ENCODE measurements at places on chromosomes 12 and 14.

- DNase-seq = peak; percentile 52
Measured at GRCh38 chr12:54596526-54596946, 8.1 kb upstream of the PPP1R1A start.

- no peak for DNase-seq
Measured at GRCh38 chr14:69045857-69046475, 66.9 kb upstream of the ACTN1 start.

DNA sequence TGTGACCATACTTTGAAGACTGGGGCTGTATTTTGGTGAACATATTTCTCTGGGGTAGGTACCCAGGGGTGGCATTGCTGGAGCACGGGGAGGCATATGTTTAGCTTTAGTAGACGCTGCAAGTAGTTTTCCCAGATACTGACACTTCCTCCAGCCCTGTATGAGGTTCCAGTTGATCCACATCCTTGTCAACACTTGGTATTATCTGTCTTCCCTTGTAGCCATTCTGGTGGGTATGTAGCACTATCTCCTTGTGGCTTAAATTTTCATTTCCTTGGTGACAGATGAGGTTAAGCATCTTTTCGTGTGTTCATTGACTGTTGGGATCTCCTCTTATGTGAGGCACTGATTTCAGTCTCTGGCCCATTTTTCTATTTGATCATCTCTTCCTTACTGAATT is 179.1 kb downstream of the PHETA1 start:
- no peak for DNase-seq

- no peak for DNase-seq
Measured at GRCh38 chr14:93811676-93812075, 23.4 kb upstream of the PRIMA1 start.

DNA sequence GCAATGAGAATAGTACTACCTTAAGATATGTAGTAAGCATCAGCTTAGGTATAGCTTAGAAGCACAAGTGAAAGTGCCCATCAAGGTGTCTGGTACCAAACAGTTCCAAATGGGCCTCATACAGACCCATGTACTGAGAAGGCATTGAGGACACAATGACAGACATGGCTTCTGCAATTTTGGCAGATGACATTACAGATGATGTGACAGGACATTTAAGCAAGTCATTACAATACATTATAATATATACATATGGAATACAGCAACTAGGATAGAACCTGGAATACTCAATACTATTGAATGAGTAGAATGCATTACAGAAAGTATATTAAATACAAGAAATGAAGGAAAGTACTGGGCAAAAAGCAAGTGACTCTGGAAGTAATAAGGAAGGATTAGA is 256.4 kb downstream of the GXYLT1 start:
- DNase-seq = no peak

GRCh38 chr14:66944872-66945271 is 244.4 kb upstream of the GARIN2 start:
- peak; percentile 11 for DNase-seq

DNA sequence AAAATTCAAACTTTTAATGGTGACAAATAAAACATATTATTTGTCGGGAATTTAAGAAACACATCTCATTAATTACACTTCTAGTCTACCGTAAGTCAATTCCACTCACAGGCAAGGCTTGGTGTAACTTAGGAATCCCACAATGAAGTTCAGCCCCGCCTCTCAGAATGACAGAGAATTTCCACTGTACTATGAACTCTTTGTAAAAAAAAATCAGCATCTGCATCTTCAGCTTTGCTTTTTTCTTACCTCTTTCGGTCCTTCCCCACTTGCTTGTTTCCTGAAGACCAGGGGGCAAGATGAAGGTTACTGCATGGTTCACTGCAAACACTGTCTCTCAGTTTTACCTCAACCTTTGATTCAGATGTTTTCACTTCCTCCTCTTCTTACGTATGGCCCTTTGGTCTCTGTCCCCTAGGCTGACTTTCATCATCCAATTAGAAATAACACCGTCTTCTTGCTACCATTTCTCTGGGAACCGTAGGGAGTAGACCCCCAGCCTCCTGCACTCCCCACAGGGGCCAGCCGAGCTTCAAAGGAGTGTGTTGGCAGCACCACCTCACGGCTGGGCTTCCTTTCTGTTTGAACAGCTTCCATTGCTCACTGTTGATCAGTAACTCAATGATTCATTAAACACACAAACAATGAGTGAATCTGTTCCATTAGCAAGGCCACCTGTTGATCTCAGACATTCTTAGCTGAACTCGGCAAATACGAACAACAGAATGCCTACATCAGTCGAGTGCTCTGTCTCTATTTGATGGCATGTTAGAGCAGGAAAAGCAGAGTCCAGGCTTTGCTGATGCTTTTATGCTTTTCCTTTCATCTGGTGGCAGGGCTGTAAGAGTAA is 343.0 kb downstream of the BMP4 start:
- DNase-seq = no peak

DNA sequence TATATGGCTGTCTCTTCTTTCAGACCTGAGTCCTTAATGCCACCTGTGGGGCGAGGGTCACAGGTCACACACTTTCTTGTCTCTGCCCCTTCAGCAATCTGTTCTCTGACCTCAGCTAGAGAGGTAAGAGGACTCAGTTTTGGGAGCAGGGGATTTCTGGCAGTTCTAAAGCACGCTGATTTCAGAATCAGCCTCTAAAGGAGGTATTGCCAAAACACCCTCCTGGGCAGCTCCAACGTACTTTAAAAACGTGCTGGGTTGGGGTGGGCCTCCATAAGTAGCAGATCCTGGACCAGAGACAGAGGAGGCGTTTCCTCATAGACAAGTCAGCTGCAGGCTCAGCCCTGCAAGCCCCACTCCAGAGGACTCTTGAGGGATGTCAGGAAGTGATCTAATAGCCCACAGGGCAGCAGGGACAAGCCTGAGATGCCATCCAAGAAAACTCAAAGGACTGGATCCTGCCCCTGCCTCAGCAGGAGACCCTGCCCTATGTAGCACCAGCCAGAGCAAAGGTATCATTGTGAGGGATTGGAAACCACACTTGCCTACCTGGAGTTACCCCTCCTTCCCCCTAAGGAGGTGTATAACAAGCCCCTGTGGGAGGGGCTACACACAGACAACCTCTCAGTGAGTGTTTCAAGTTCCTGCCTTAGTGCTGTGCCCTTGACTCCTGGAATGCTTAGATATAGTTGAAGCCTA is 8.5 kb downstream of the CTDSP2 start:
- peak; percentile 28 for DNase-seq

DNA sequence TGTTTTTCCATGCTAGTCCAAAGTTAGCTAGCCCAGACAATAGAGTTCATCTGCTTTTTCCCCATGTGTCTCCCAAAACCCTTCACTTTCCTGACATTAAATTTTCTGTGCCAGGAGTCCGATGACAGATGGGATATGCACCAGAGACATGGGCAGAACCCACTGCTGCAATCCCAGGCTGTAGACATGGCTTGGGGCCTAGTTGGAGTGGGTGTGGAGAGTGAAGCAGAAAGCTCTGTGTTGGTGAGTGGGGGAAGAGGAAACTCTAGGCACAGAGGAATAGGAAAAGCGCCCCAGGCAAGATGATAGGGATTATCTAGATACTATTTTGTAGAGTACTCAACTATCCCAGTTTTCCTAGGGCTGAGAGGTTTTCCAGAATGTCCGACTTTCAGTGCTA is 4.8 kb upstream of the KRT74 start:
- no peak for DNase-seq

- DNase-seq = peak; percentile 43
Measured at GRCh38 chr12:62123721-62124203, 136.4 kb upstream of the USP15 start.

DNA sequence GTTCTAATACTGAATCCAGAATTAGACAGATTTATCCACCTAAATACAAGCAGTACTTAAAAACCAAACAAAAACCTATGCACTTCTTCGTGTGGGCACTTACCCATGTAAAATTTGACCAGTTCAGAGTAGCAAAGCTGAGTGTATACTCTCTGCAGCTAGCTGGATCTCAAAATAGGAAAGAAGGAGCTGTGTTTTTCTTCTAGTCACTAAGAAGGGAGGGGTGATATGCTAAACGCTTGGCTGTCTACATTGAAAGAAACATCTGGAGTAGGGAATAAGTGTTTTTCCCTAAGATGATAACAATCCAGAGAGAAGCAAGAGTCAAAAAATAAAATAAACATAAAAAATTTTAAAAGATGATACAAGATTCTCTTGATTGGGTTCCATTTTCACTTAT is 20.0 kb downstream of the RBMS2 start:
- no peak for DNase-seq

DNA sequence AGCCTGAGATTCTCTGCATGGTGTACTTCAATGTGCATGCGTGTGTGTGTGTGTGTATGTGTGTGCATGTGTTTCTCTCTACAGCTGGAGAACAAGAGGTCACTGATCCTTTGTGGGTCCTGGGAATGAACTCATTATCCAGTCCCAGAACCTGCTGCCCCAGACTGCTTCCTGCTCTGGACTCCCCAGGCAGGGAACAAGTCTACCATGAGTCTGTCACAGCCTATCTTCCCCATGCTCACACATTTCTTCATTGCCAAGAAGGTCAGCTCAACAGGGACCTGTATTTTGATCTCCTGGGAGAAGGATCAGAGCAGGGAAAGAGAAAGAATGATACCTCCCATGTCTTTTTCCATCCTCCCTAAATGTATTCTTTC is 2.9 kb upstream of the AGAP2 start:
- no peak for DNase-seq

GRCh38 chr12:49220972-49221371 is 32.1 kb upstream of the TUBA1A start:
- no peak for DNase-seq

GRCh38 chr14:56992332-56992820 is 182.1 kb upstream of the OTX2 start:
- DNase-seq = no peak

- no peak for DNase-seq
Measured at GRCh38 chr12:89693639-89694202, 14.9 kb downstream of the ATP2B1 start.

GRCh38 chr14:77022236-77022852 is 6.2 kb downstream of the IRF2BPL start:
- DNase-seq = no peak

- DNase-seq = no peak
Measured at GRCh38 chr12:168763-169525, 45.0 kb downstream of the SLC6A12 start.

All from CD4-positive, alpha-beta T cell treated with Interleukin-10 for 1 hour (primary cell).